ENCODE measurements at places on chromosomes 3 and 15. TPM values are rescaled to one million over a fixed set of nuclear protein-coding genes. Genes with fewer than 3 reads are reported as not detected.

- DNase-seq, result no peak
- H3K4me3 ChIP-seq, result no peak overlapping the region
- peaks cover 7% of the 10 kb centered on the region for H3K4me1 ChIP-seq
Observed at GRCh38 chr3:9180764-9181117, 68.7 kb downstream of the SRGAP3 start.

DNA sequence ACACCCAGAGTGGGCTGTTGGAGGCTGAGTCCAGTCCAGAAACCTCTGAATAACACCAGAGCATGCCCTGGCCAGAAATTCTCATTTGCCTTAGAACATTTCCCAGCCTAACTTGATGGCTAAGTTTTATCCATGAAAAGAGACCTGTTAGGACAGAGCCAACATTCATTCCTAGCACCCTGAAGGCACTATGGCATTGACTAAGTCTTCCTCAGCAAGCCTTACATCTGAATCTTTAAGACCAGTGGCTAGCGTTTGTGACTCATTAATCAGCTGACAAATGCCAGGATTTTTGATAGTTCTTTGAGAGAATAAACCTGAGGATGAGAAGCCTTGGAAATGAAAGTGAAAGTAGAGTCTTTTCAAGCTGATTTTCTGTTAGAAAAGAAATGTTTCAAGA is 1087.1 kb upstream of the ALCAM start:
- peaks cover 12% of the 10 kb centered on the region for H3K36me3 ChIP-seq
- peaks cover 14% of the 10 kb centered on the region for H3K4me1 ChIP-seq
- no peak for DNase-seq
- H3K27me3 ChIP-seq, result no peaks in the 10 kb centered on the region
- peak overlapping the region; percentile 63 for H3K27ac ChIP-seq

The WWTR1 gene
- 111 TPM for total RNA-seq

The RBMS3 gene
- total RNA-seq, result 82.6 TPM

- H3K4me3 ChIP-seq, result no peak overlapping the region
- peaks cover 25% of the 10 kb centered on the region for H3K36me3 ChIP-seq
- H3K4me1 ChIP-seq, result no peaks in the 10 kb centered on the region
- H3K27me3 ChIP-seq, result no peaks in the 10 kb centered on the region
- DNase-seq, result no peak
Observed at GRCh38 chr3:133620066-133620784, 41.5 kb downstream of the TOPBP1 start.

DNA sequence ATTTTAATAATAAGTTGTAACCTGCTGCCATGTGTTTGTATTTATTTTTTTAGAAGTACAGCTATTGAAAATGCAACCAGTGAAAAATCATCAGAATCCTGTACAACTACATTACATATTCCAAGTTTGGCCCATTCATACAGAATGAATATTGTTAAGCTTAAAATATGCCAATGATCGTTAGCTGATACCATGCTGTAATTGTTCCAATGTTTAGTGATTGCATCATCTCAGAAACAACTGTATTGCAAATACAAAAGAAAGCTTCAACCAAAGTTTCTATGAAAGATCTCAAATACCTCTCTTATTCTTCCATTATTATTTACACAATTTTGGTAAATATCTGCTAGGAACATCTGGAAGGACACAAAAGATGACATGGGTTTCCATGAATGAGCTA is 51.6 kb upstream of the ALCAM start:
- H3K27ac ChIP-seq, result no peak overlapping the region
- no peak overlapping the region for H3K4me3 ChIP-seq
- H3K27me3 ChIP-seq, result no peaks in the 10 kb centered on the region
- no peak for DNase-seq

The TEX55 gene
- not detected for total RNA-seq

The SH3GL3 gene
- total RNA-seq, result not detected

- no peaks in the 10 kb centered on the region for H3K27me3 ChIP-seq
Observed at GRCh38 chr3:174651951-174652350, 207.2 kb upstream of the NAALADL2 start.

The SPATA12 gene
- total RNA-seq, result not detected

- no peaks in the 10 kb centered on the region for H3K27me3 ChIP-seq
- peaks cover 12% of the 10 kb centered on the region for H3K4me1 ChIP-seq
- DNase-seq, result no peak
- H3K27ac ChIP-seq, result no peak overlapping the region
- no peak overlapping the region for H3K4me3 ChIP-seq
Observed at GRCh38 chr3:29144807-29145206, 136.1 kb upstream of the RBMS3 start.

GRCh38 chr3:154148541-154148940 is 27.4 kb downstream of the ARHGEF26 start:
- no peak for DNase-seq
- peaks cover 3% of the 10 kb centered on the region for H3K36me3 ChIP-seq
- H3K27me3 ChIP-seq, result no peaks in the 10 kb centered on the region
- H3K4me3 ChIP-seq, result no peak overlapping the region
- H3K4me1 ChIP-seq, result peaks cover 4% of the 10 kb centered on the region

- no peak overlapping the region for H3K4me3 ChIP-seq
- no peaks in the 10 kb centered on the region for H3K36me3 ChIP-seq
- no peak overlapping the region for H3K27ac ChIP-seq
- H3K4me1 ChIP-seq, result peaks cover 52% of the 10 kb centered on the region
- no peak for DNase-seq
Observed at GRCh38 chr15:38054488-38054887, 120.0 kb downstream of the TMCO5A start.

The ANKRD34C gene
- total RNA-seq, result 0.07 TPM

- DNase-seq, result no peak
- H3K27ac ChIP-seq, result no peak overlapping the region
- H3K4me3 ChIP-seq, result no peak overlapping the region
- no peaks in the 10 kb centered on the region for H3K4me1 ChIP-seq
- H3K27me3 ChIP-seq, result no peaks in the 10 kb centered on the region
- H3K36me3 ChIP-seq, result no peaks in the 10 kb centered on the region
Observed at GRCh38 chr3:26763723-26764122, 141.2 kb downstream of the LRRC3B start.

The SAXO2 gene
- 5.1 TPM for total RNA-seq

The ZNF385D gene
- 1.2 TPM for total RNA-seq

GRCh38 chr3:172749230-172749965 is 1.1 kb upstream of the ECT2 start:
- H3K4me1 ChIP-seq, result peaks cover 55% of the 10 kb centered on the region
- no peaks in the 10 kb centered on the region for H3K36me3 ChIP-seq
- peak overlapping the region; percentile 95 for H3K4me3 ChIP-seq
- peak overlapping the region; percentile 100 for H3K27ac ChIP-seq

The ABHD10 gene
- 26.3 TPM for total RNA-seq

The SNTN gene
- not detected for total RNA-seq

GRCh38 chr3:119529883-119530282 is 29.5 kb downstream of the CD80 start:
- H3K4me1 ChIP-seq, result peaks cover 8% of the 10 kb centered on the region
- DNase-seq, result no peak
- H3K36me3 ChIP-seq, result peaks cover 3% of the 10 kb centered on the region

The BSN gene
- 0.82 TPM for total RNA-seq

DNA sequence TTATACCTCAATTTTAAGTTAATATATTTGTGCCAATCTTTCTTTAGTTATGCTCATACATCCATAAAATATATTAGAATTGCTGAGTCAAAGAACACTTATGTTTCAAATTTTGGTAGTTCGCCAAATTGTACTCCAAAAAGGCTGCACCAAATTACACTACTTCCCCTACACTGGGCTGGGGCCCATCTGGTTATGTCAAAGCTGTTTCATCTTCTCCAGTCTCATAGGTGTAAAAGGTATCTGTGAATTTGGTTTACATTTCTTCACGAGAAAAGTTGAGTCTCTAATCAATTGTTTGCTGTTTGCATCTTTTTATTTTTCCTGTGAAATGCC is 706 bp downstream of the FSIP1 start:
- H3K36me3 ChIP-seq, result no peaks in the 10 kb centered on the region
- no peak overlapping the region for H3K27ac ChIP-seq

DNA sequence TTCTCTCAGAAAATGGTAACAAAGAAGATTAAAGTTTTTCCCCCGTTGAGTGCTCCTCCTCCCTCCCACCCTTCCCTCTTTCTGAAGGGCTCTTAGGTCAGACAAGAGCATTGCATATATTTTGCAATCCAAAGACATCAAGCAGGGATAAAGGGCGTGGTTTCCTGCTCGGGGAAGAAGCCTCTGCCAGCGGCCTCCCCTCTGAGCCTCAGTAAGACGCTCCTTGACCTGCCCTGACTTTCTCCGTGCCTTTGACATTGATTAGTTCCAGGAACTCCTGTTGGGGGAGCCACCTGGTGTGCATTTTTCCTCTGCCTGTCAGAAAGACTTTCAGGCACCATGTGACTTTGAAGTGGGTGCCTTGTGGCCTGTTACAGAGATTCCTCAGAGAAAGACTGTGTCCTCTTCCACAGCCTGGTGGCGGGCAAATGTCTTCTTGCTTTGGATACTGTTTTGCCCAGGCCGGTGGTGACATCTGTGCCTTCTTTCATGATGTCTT is 87.2 kb upstream of the TBL1XR1 start:
- H3K36me3 ChIP-seq, result no peaks in the 10 kb centered on the region
- no peaks in the 10 kb centered on the region for H3K27me3 ChIP-seq
- peaks cover 7% of the 10 kb centered on the region for H3K4me1 ChIP-seq

The ARHGEF3 gene
- 6.9 TPM for total RNA-seq

The CD80 gene
- total RNA-seq, result not detected

The ATP13A5 gene
- not detected for total RNA-seq

DNA sequence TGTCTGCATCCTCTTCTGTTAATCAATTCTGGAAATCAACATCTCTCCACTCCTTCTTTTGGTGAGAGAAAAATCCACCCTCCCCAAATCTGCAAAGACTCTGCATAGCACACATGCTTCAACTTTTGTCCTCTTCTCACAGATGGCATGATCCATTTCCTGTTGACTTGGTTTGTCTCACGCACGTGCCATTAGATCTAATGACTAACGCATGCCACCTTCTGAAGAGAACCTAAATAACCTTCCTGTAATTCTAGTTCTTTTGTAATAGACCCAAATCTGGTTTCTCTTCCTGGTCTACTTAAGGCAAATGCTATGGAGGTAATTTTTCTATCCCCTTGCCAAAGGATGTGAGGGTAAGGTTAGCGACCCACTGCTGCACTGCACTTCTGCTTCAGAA is 51.0 kb upstream of the ATOSA start:
- H3K27me3 ChIP-seq, result peaks cover 1% of the 10 kb centered on the region
- no peak overlapping the region for H3K27ac ChIP-seq
- peaks cover 14% of the 10 kb centered on the region for H3K4me1 ChIP-seq
- H3K36me3 ChIP-seq, result no peaks in the 10 kb centered on the region
- no peak for DNase-seq
- H3K4me3 ChIP-seq, result no peak overlapping the region

DNA sequence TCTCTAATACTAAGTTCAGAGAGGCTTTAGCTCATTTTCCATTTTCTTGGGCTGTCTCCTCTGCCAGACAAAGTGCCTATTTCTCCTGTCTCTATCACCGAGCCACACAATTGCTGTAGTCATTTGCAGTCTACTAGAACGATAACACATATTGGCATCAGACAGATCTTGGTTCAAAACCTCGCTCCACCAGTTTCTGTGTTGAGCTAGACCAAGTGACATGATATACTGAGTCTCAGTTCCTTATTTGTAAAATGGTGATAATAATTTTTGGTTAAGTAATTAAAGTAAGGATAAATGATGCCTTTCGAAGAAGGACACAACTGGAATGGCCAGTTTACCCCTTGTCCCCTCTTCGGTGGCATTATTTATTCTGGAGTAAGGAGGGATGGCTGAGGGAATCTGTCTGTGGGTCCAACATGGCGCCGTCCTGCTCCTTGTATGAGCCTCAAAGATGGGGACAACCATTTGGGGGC is 398 bp upstream of the RAB7A start:
- peak overlapping the region; percentile 98 for H3K27ac ChIP-seq
- H3K27me3 ChIP-seq, result peaks cover 6% of the 10 kb centered on the region
- peaks cover 45% of the 10 kb centered on the region for H3K4me1 ChIP-seq
- peak overlapping the region; percentile 85 for H3K4me3 ChIP-seq
- DNase-seq, result no peak
- peaks cover 2% of the 10 kb centered on the region for H3K36me3 ChIP-seq

GRCh38 chr3:4643904-4644547 is 150.9 kb downstream of the ITPR1 start:
- H3K4me3 ChIP-seq, result no peak overlapping the region
- H3K27ac ChIP-seq, result no peak overlapping the region
- H3K4me1 ChIP-seq, result no peaks in the 10 kb centered on the region
- peaks cover 34% of the 10 kb centered on the region for H3K36me3 ChIP-seq
- no peak for DNase-seq
- no peaks in the 10 kb centered on the region for H3K27me3 ChIP-seq

GRCh38 chr3:156359368-156359767 is 195.5 kb downstream of the SSR3 start:
- H3K27ac ChIP-seq, result no peak overlapping the region
- H3K36me3 ChIP-seq, result no peaks in the 10 kb centered on the region
- DNase-seq, result no peak
- no peak overlapping the region for H3K4me3 ChIP-seq
- peaks cover 2% of the 10 kb centered on the region for H3K27me3 ChIP-seq

The PCBP4 gene
- total RNA-seq, result 63.8 TPM

GRCh38 chr3:55615694-55616295 is 128.7 kb upstream of the WNT5A start:
- no peaks in the 10 kb centered on the region for H3K27me3 ChIP-seq
- no peak for DNase-seq
- no peak overlapping the region for H3K27ac ChIP-seq
- no peak overlapping the region for H3K4me3 ChIP-seq

- no peaks in the 10 kb centered on the region for H3K27me3 ChIP-seq
- no peaks in the 10 kb centered on the region for H3K36me3 ChIP-seq
- H3K4me3 ChIP-seq, result no peak overlapping the region
- no peak for DNase-seq
- H3K4me1 ChIP-seq, result peaks cover 46% of the 10 kb centered on the region
- H3K27ac ChIP-seq, result peak overlapping the region; percentile 27
Observed at GRCh38 chr3:4588466-4588865, 95.3 kb downstream of the ITPR1 start.

DNA sequence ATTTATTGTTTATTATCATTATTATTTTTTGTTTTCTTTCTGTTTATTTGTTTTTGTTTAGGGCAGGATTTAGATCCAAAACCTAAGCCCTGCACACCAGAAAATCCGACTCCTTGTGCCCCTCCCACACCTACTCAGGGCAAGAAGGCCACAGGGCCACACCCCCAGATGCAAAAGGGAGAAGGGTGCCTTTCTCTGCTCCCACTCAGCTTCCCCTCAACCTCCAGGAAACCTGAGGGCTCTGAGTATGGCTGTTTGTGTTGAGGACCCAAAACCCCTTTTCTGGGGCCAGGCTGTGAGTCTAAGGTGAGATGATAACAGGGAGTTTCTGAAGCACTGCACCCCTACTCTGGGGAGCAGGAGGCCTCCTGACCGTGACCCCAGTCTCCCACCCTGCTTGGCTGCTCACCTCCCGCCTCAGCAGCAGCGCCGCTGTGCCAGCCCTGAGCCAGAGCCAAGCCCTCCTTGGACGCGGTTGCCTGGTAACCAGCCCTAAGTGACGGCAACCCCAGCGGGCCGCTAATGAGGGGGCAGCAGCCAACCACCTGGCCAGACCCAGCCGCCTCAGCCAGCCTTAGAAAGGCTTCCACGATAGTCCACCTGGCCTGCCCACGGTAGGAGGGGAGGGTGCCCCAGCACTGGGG is 6.4 kb upstream of the C15orf39 start:
- no peaks in the 10 kb centered on the region for H3K4me1 ChIP-seq
- DNase-seq, result no peak
- no peak overlapping the region for H3K27ac ChIP-seq
- H3K27me3 ChIP-seq, result no peaks in the 10 kb centered on the region
- H3K36me3 ChIP-seq, result no peaks in the 10 kb centered on the region

- peak overlapping the region; percentile 1 for H3K4me3 ChIP-seq
- H3K27me3 ChIP-seq, result peaks cover 58% of the 10 kb centered on the region
- DNase-seq, result peak; percentile 81
- peaks cover 2% of the 10 kb centered on the region for H3K36me3 ChIP-seq
- H3K4me1 ChIP-seq, result peaks cover 21% of the 10 kb centered on the region
Observed at GRCh38 chr3:26623419-26624208, 1.0 kb downstream of the LRRC3B start.

The EPHA3 gene
- total RNA-seq, result 0.87 TPM

Measured in chondrocyte (in vitro differentiated cells).